HFFc6 (cell line): ENCODE measurements at places on chromosomes 2 and 18. TPM values are rescaled to one million over a fixed set of nuclear protein-coding genes. Genes with fewer than 3 reads are reported as not detected.
A peak's percentile ranks its signal among the peaks of the same experiment; 100 is the strongest.

TNS1 gene
- total RNA-seq = 139 to 143 TPM (median 140 TPM) in 3 replicates

SPC25 gene
- 7.2 to 16.6 TPM (median 15.3 TPM) in 3 replicates for total RNA-seq

- H3K27me3 ChIP-seq = peaks cover 3% of the 10 kb centered on the region; the same call in 1 of the 2 replicates
- no peaks in the 10 kb centered on the region for H3K4me1 ChIP-seq
- H3K36me3 ChIP-seq = no peaks in the 10 kb centered on the region
These were observed 302.1 kb downstream of the HRH4 start for GRCh38 chr18:24762511-24762910.

GRCh38 chr2:177295484-177295883 lies 31.0 kb upstream of the NFE2L2 start:
- peak overlapping the region; percentile 78 for H3K4me3 ChIP-seq
- peaks cover 24% of the 10 kb centered on the region for H3K4me1 ChIP-seq
- peak overlapping the region; percentile 49 for H3K27ac ChIP-seq
- H3K36me3 ChIP-seq = no peaks in the 10 kb centered on the region

DNA sequence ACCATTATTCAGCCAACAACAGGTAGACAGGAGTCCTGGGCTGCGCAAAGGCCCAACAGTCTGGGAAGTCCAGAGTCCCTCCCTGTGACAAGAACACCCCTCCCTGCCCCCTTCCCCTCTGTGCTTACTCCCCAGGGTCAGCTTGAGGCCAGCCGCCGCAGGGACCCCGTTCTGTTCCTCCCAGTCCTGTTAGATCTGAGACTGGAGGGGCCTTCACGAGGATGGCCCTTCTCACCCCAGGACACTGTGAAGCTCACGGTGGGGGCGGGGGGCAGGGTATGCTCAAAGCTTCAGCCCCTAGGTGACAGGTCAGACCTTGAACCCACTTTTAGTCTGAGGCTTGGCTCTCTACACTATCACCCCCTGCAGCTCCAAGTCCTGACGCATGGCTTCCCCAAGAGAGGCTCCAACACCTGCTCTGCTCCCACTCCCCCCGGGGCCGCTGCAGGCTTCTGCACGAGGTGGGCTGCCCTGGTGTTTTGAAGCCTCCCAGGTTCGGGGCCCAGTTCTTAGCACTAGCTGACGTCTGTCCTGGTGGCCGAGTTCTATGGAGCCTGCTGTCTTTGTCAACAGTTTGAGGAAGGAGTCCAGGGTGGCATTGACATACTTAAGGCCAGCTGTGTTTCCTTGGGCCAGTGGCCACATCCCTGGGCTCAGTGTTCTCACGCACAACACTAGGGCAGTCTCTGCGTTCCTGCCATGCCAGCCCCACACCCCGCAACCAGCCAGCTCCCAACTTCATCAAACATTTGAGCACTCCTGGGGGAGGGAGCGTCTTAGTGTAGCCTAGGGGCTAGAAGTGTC lies 37.2 kb upstream of the HPCAL1 start:
- peaks cover 15% of the 10 kb centered on the region for H3K4me1 ChIP-seq
- peaks cover 24% of the 10 kb centered on the region for H3K27me3 ChIP-seq
- no peaks in the 10 kb centered on the region for H3K36me3 ChIP-seq
- DNase-seq = no peak
- H3K27ac ChIP-seq = no peak overlapping the region
